Panc1 (cell line): ENCODE measurements at places on chromosomes 16 and 17.

GRCh38 chr17:32350666-32351418, 885 bp downstream of the ZNF207 start:
- peak; percentile 43 for DNase-seq

DNA sequence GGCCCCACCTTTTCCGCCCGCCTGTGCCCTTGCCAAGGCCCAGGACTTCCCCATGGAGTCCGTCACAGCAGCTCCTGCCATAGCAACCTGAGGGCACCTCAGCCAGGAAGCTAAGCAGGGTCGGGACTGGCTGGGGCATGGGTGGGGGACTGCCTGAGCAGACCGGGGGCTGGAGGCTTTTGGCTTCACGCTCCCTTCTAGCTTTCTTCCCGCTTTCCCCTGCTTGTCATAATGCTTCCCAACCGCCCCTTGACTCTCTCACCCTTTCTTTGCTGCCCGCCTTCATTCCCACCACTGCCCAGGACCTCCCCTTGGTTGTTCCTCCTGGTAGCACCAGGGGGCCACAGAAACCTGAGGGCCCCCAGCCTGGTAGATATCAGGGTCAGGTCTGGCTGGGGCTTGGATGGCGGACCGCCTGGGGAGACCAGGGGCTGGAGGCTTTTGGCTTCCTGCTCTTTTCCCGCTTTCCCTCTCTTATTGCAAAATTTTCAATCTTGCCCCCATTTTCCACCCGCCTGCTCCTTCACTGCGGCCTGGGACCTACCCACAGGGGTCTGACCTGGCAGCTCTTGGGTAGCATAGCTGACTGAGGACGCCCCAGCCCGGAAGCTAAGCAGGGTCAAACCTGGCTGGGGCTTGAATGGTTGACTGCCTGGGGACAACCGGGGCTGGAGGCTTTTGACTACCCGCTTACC, 2287.7 kb downstream of the TP53TG3F start:
- no peak for DNase-seq

DNA sequence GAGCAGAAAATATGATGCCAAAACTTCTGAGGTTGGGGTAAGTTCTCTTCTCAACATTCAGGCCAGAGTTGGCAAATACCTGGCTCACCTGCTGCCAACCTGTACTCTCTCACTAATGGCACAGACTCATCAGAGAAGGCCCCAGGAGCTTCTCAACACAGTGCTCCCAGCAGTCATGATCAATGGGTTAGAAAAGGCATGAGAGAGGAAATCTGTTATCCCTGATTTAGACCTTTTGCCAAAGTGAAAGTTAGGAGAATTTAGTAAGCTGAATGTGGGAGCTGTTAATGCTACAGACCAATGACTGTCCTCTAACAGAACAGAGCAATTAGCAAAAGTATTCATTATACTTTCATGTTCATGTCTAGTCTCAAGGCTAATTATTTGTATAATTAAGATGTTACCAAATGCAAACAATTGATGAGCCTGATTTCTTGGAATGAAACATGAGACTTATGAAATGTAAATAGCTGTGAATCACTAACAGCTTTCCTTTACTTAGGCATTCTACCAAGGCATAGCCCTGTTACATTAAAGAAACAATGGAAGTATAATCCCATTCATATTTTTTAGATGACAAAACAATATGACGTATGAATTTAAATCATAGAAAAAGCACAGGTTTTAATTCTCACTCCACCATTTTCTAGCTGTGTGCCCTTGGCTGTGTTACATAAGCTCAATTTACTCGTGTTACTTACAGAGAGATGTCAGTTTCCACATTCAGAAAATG, 68.7 kb upstream of the MARCHF10 start:
- peak; percentile 24 for DNase-seq

DNA sequence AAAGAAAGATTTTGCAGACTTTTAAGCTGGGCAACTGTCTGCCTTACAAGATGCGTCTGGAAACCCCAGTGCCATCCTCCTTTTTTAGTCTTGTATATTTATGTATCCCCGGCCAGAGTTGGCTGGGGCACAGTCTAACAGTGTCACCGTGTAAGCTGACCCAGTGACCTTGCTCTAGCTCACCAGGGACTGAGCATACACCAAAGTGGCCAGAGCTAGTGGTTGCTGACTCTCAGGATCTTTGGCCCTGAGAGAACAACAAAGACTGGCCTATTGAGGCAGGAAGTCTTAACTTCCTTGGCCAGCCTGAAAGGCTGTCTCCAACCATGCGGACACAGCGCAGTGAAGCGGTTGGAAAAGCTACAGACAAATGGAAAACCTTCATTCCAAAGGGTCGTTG, 745.2 kb downstream of the WWOX start:
- no peak for DNase-seq

- DNase-seq: no peak
These were observed 10.2 kb downstream of the DPEP1 start for GRCh38 chr16:89623511-89624261.

- DNase-seq: no peak
These were observed 7.4 kb upstream of the PSMC3IP start for GRCh38 chr17:42584880-42585279.

GRCh38 chr16:74720579-74720978, 19.9 kb upstream of the MLKL start:
- no peak for DNase-seq

DNA sequence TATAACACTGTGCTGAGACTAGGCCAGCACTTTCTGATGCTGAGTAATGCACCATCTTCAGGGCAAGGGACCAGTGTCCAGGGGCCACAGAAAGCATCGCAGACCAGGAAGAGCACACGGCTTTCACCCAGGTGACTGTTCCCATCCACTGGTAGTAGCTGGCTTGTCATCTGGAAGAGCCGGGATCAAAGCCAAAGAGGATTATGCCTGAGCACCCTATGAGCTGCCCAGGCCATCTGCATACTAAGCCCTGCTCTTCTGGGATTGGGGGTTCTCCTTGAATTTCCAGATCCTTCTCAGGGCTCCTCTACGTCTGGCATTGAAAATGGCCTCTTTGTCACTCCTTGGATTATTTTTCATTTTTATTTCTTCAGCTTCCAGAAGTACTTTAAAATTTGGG, 140.7 kb downstream of the IRX3 start:
- DNase-seq: no peak

- DNase-seq: no peak
These were observed 859.1 kb upstream of the GOT2 start for GRCh38 chr16:59593194-59593661.

GRCh38 chr16:65837464-65837863, 529.0 kb upstream of the CDH5 start:
- no peak for DNase-seq

DNA sequence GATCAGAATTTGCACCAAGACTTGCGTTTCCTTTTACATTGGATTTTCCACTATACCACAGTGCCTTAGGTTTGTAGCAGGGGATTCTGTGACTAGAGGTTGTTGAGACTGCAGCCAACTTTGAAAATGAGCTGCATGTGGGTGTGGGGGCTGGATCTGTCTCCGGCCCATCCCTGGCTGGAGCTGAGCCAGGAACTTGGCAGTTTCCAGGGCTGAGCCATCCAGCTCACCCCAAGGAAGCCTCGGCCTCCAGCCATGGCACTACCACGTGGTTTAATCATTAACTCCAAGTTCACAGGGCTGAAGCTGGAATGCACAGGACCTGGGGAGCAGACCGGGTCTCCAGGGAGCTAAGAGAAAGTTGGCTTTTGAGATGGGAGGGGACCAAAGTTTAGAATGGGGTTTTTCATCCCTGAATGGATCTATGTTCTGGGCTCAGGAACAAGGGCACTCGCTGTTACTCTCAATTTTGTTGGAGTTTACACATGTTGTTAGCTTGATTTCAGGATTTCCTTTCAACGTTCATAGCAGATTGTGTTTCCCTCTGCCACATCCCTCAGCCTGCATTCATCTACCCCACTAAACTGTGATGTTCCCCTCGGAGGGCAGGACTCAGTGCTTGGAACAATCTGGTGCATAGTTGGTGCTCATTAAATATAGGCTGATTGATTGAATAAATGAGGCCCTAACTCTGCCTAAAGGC, 42.3 kb upstream of the HNF1B start:
- DNase-seq: no peak

- no peak for DNase-seq
These were observed 427.5 kb downstream of the UTP18 start for GRCh38 chr17:51687887-51688286.

DNA sequence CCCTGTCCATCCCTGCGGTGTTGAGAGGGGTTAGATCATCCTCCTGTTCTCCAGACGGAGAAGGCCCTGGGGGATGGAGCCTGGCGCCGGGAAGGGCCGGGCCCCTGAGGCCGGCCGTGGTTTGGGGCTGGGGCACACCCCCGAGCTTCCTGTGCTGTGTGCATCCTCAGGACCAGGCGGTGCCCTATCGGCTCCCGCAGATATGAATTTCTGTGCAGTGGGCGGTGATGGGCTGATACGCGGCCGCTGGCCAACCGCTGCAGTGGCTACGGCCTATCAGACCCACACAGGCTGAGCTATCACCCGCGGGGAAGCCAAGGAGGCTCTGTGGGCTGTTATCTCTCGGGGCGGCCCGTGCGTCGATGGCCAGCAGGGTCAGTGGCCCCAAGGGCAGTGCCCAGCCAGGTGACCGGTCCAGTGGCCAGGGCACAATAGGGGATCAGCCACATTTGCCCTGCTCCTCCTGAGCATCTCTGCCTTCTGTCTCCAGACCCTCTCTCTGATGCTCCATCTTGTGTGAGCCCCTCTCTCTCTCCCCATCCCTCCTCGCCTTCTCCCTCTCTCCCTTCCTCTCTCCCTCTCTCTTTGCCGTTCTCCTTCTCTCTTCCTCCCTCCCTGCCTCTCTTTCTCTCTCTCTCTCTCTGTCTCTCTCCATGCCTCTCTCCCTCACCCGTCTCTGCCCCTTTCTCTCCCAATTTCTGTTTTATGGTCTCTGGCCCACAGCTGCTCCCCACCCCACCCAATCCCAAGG, 38.7 kb downstream of the ZFPM1 start:
- no peak for DNase-seq

GRCh38 chr17:78731904-78732303, 50.2 kb downstream of the CYTH1 start:
- DNase-seq: no peak

- DNase-seq: no peak
These were observed 15.2 kb upstream of the USP10 start for GRCh38 chr16:84684592-84684965.

GRCh38 chr16:22670551-22671041, 143.4 kb upstream of the HS3ST2 start:
- DNase-seq: no peak

- no peak for DNase-seq
These were observed 12.0 kb downstream of the CA7 start for GRCh38 chr16:66856184-66856730.

- DNase-seq: no peak
These were observed 5.8 kb downstream of the CDIPT start for GRCh38 chr16:29857133-29857760.

- DNase-seq: no peak
These were observed 34.0 kb downstream of the KIAA0513 start for GRCh38 chr16:85061566-85061965.

DNA sequence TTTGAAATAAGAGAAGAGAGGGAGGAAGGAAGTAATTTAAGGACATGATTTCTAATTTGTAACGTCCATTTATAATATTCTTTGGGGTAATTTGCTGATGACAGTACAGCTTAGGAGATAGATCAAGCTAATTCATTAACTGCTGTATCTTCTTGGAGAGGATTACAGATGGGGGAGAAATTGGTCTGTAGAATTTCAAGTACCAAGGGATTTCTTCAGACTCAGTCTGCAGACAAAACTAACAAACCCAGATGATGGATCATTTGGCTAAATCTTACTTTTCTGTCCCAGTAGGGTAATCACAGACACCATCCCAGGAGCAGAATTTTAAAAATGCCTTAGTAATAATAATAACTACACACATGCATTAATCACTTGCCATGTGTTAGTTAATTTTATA, 711.8 kb downstream of the KCNJ2 start:
- no peak for DNase-seq

- DNase-seq: no peak
These were observed 13.1 kb downstream of the BCAR1 start for GRCh38 chr16:75238132-75238852.

GRCh38 chr16:49547448-49547847, 173.8 kb downstream of the C16orf78 start:
- DNase-seq: no peak

DNA sequence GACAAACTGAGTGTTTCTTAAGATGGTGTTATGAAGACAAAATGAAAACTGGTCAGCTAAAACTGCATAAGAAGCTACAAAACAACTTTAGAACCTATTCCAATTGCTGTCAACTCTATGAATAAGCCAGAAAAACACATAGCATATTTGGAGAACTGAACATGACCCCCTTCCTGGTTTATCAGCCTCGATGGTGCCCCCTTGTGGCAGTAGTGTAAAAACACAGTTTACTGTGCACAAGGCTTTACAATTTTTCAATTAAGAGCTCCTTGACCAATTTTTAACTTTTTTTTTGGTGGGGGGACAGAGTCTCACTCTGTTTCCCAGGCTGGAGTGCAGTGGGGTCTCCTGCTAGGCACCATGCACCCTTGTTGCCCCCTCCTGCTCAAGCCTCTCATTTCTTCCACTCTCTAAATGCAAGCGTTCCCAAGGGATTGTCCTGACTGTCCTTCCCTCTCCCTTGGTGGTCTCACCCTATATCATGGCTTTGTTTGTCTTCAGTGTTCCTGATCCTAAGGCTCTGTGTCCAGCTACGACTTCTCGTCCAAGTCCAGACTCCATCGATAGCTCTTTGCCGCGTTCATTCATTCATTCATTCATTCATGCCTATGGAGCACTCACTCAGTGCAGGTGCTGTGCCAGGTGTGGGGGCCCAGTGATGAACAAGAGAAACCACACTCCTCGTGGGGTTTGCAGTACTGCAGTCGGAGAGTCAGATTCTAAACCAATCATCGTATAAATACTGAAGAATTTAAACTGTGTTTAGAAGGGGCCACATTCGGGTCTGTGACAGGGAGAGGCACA, 7.5 kb downstream of the EIF1 start:
- no peak for DNase-seq

GRCh38 chr17:65637786-65638185, 76.3 kb upstream of the AXIN2 start:
- DNase-seq: no peak

DNA sequence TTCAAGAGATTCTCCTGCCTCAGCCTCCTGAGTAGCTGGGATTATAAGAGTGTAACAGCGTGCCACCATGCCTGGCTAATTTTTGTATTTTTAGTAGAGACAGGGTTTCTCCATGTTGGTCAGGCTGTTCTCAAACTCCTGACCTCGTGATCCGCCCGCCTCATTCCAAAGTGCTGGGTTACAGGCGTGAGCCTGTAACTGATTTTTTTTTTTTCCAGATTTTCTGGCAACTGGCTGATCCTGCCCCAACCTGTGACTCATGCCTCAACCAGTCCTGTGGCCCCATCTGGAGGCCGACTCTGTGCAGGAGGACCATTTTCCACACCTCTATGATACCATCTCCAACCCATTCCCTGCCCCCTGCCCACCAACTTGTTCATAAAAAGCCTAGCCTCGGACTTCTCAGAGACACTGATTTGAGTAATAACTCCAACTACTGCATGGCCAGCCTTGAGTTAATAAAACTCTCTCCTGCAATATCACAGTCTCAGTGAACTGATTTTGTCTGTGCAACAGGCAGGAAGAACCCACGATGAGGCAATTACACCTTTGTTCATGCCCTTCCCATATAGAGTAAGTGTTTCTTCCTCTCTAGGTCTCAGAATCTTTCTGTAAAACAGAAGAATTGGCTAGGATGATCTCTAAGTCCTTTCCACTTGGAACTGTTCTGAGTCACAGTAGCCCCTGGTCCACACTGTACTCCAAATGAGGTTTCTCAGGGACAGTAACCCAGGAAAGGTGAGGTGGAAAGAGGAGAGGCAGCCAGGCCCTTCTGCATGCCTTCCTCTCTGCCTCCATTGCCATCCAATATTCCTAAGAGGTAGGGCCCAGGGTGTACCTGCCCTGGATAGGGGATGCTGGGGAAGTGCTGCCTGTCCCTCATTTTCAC, 8.8 kb upstream of the CNOT1 start:
- DNase-seq: no peak
